ENCODE measurements at places on chromosomes 2 and 18. TPM values are rescaled to one million over a fixed set of nuclear protein-coding genes. Genes with fewer than 3 reads are reported as not detected.

GRCh38 chr2:128369602-128370467 is 51.2 kb upstream of the HS6ST1 start:
- H3K36me3 ChIP-seq, result no peaks in the 10 kb centered on the region
- H3K4me1 ChIP-seq, result peaks cover 40% of the 10 kb centered on the region
- no peak overlapping the region for H3K4me3 ChIP-seq
- peak overlapping the region; percentile 24 for H3K27ac ChIP-seq
- DNase-seq, result no peak

DNA sequence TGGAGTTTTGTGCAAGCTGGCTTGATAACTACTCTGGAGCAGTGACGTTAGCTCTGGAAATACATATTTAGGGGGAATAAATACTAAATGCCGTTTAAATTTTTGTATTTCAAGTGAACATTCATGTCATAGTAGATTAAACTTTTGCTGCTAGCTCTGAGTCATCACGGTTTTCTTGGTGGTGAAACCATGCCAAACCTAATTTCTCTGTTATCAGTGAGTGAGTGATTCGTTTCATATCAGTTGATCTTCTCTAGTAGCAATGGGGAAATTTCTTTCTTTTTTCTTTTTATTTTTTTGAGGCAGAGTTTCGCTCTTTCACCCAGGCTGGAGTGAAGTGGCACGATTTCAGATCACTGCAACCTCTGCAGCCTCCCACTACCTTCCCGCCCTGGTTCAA is 211.1 kb downstream of the PTPRM start:
- no peak overlapping the region for H3K27ac ChIP-seq
- H3K4me3 ChIP-seq, result no peak overlapping the region
- no peaks in the 10 kb centered on the region for H3K4me1 ChIP-seq
- DNase-seq, result no peak
- H3K27me3 ChIP-seq, result no peaks in the 10 kb centered on the region

TUBA4B gene
- 2.7 TPM for total RNA-seq

DNA sequence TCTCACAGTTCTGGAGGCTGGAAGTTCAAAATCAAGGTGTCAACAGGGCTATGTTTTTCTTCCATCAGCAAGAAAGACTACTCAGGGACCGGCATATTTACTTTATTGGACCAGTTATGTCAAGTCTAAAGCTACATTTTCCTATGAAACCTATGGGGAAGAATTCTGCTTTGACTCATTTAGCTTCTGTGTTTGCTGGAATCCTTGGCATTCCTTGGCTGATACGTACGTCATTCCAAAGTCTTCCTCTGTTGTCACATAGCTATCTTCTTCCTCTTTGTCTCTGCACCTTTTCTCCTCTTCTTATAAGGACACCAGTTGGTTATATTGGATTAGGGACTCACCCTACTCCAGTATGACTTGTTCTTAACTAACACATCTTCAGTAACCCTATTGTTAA is 137.4 kb upstream of the FBXO11 start:
- no peak overlapping the region for H3K4me3 ChIP-seq
- H3K36me3 ChIP-seq, result no peaks in the 10 kb centered on the region
- H3K27me3 ChIP-seq, result no peaks in the 10 kb centered on the region
- DNase-seq, result no peak

- peaks cover 13% of the 10 kb centered on the region for H3K4me1 ChIP-seq
- H3K27ac ChIP-seq, result peak overlapping the region; percentile 30
- H3K4me3 ChIP-seq, result no peak overlapping the region
These were observed 262.9 kb downstream of the AFF3 start for GRCh38 chr2:99879481-99879880.

DNA sequence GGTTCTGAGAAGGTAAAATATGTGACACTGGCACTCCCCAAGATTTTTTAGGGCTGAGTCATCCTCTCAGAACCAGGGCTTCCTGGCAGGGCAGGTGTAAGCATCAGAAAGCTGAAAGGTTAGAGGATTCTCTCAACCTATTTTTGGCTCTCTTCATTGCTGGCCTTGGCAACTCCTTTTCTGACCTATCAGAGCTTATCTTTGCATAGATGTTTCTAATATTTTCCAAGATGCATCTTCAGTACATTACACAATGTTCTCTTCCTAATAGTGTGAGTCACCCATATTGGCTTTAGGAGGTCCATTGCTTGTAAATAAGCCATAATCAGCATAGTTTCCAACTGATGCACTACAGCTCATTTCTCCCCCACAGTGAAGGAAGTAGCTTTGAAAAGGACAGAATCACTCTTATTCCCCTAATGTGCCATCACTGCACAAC is 2008.4 kb upstream of the PIK3C3 start:
- DNase-seq, result no peak
- H3K27ac ChIP-seq, result no peak overlapping the region
- no peaks in the 10 kb centered on the region for H3K36me3 ChIP-seq
- H3K4me3 ChIP-seq, result no peak overlapping the region

GRCh38 chr2:154963511-154963910 is 265.0 kb downstream of the KCNJ3 start:
- H3K27me3 ChIP-seq, result no peaks in the 10 kb centered on the region
- no peak overlapping the region for H3K4me3 ChIP-seq
- no peaks in the 10 kb centered on the region for H3K36me3 ChIP-seq
- H3K27ac ChIP-seq, result no peak overlapping the region
- no peak for DNase-seq
- H3K4me1 ChIP-seq, result no peaks in the 10 kb centered on the region

PJVK gene
- total RNA-seq, result not detected

GRCh38 chr2:112472547-112473263 is 9.3 kb upstream of the TTL start:
- no peak overlapping the region for H3K4me3 ChIP-seq
- no peaks in the 10 kb centered on the region for H3K27me3 ChIP-seq

DNA sequence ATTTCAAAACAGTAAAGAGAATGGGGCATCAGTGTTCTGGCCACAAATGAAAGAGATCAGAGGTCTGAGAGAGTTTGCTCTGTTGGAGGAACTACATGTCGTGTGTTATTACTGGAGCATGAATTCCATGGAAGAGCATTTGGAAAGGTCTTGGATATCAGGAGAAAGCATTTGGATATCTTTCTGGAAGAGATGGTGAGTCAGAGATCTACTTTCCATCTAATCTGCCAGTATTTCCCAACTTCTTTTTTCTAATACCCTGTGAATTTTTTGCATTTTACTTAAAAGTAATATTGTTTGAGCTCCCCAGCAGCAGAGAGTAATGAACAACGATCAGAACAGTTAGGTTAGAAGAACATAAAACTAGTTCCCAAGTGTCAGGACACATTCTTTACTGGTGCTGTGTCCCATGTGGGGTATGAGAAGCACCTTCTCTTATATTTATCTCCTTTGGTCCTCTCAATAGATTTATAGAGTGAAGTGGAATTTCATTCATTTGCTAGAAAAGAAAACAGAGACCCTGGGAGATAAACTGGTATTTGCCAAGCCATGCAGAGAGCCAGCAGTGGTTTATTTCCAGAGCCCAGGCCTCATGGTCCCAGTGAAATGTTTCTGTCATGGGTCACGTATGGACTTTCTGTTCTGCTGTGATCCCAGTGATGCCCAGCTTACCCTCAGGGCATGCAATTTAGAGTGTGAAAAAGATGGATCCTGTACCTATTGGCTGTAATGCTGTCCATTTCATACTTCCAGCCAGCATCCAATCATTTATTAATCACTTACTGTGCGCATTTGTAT is 130.8 kb upstream of the NT5C1B start:
- DNase-seq, result no peak
- H3K36me3 ChIP-seq, result no peaks in the 10 kb centered on the region
- no peaks in the 10 kb centered on the region for H3K27me3 ChIP-seq
- H3K4me1 ChIP-seq, result no peaks in the 10 kb centered on the region
- no peak overlapping the region for H3K4me3 ChIP-seq

CDH20 gene
- not detected for total RNA-seq

Data from upper lobe of left lung (tissue), 6 donors.